Heart left ventricle (tissue), 16 donors: ENCODE measurements at places on chromosomes 5 and 9.

- no peak for DNase-seq
Observed at GRCh38 chr9:15086778-15087324, 176.6 kb upstream of the FREM1 start.

- DNase-seq: no peak
Observed at GRCh38 chr5:161676103-161676502, 9.4 kb upstream of the GABRA6 start.

GRCh38 chr9:98890256-98890655, 53.5 kb upstream of the COL15A1 start:
- no peak for DNase-seq

DNA sequence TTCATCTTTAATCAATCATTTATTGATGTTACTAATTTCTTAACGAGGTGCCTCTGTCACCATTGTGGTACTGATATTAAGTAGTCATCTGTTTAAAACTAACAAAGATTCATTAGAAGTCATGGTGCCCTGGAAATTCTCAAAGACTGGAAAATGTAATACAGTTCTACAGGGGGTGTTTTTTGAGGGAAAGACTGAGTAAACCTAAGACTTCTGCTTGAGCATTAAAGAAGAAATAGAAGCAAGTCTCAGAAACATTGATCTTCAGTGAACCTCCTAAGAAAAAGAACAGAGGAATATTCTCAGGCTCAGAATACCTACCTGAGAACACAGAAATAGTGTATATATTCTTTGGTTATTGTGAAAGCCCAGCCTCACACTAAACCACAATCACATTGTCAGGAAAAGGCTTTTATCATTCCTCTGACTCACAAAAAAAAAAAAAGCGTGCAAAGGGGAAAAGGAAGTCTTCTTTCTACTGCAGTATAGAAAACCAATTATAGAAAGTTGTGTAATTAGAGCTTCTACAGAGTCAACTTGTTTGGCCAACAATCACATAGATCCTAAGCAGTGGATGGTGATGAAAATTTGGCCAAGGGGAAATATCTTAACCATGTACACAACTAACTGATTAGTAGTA, 60.8 kb downstream of the HINT1 start:
- DNase-seq: no peak

GRCh38 chr9:8719833-8720486, 920.4 kb upstream of the DMAC1 start:
- no peak for DNase-seq

GRCh38 chr9:121674017-121674416, 22.6 kb downstream of the DAB2IP start:
- no peak for DNase-seq

GRCh38 chr5:158272409-158272808, 413.5 kb upstream of the CLINT1 start:
- DNase-seq: no peak

GRCh38 chr5:151570058-151570457, 21.1 kb downstream of the FAT2 start:
- DNase-seq: no peak

DNA sequence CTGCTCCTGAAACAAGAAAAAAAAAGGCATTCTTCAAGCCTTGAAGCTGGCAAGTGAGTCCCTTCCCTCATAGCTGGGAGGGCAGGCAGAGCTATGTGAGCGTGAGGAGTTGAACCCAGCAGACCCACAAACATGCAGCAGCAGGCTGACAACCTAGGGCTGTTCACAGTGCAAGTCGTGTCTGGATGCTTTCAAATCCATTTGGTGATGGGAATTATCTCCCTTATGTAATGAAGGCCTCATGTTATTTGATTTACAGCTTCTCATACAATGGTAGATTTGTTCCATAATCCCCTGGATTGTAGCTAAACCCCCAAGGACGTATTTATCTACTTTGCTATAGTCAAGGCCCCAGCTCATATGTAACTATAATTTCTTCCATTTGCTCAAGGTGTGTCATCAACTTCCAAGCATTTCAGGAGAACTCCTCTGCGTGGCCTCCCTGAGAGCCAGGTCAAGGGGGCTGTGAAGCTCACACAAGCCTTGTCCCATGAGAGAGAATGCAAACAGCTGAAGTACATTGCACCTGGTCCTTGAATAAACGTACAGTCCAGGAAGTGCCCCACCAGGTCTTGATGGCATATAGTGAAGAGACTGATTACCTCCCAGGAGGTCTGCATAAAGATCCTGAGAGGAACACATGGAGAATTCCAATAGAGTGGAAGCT, 124.8 kb upstream of the SLC1A3 start:
- DNase-seq: no peak

GRCh38 chr5:9538504-9538903, 7.4 kb downstream of the SEMA5A start:
- no peak for DNase-seq
